ENCODE measurements at places on chromosomes 16 and 17.

- DNase-seq = no peak
These were observed 23.1 kb downstream of the DEF8 start for GRCh38 chr16:89971495-89972243.

DNA sequence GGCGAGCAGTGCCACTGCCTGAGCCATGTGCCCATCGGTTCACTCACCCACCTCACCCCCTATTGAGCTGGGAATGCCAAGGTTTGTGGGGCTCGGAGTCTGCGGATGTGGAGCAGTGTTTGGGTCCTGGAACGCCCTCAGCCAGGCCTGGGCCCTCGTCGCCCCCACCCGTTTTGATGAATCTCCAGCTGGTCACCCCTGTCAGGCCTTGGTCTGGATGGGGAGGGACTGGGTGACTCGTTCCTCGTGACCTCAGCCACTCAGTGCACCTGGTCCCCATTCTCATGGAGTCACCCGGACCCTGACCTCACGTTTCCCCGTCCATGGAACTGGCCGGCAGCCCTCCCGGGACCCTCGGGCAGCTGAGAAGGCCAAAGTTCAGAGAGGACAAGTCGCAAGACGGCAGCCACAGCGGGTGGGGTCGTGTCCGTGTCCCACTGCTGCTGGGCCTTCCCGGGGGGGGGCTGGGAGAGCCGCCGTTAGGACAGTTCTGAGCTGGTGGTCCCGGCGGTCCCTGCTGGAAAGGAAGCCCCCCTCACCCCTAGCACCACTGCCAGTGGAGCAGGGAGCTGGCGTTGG is 23.2 kb downstream of the GSE1 start:
- no peak for DNase-seq

DNA sequence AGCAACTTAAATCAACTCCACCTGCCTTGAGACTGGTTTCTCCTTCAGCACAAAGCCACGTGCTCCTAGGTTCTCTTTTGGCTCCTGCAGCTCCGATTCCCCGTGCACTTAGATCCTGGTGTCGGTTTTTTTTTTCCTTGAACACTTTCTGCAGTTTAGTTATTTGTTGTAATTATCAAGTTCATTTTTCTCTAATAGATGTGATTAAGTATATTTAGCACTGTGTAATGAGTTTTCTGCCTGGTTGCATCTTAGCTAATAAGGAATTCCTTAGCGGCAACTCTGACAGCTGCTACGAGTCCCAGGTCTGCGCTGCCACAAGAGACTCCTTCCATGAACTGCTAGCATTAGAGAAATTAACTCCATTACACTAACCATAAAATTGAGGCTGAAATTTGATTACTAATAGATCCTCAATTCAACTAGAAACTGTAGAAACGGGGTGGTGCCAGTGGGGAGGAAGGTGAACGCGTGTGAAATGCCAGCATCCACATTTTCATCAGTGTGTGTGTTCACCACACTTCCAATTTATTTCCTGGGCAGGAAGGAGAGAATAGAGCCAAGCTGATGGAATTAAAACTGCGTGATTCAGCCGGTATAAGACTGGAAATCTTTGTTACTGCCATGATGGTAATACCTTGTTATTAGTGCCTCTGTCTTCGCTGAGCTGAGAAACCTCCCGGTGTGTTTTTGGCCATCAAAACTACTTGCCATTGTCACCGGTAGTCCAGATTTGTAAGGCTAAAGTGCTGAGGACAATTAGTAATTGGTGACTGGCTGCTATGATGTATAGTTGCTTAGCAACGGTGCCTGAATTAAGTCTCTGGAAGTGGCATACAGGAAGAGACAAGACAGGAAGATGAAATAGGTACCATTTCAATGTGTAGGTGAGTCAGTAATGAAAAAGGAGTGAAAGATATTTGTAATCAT is 232.4 kb downstream of the IRX3 start:
- no peak for DNase-seq

DNA sequence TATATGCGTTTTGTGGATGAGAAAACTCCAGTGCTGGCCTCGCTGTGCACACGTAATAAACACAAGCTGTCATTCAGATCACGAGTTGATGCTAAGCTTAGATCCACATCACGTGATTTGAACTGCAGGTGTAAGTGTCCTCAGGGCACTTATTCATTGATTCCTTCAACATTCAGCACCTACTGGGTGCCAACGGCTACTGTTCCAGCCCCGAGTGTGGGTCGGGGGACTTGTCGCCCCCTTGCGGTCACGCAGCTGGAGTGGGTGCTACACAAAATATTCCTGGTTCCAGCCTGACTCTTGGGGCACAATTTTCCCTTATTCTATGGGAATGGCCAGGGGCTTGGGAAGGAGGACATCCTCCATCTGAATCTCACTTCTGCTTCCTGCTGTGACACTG is 29.9 kb upstream of the GINS2 start:
- DNase-seq = no peak

DNA sequence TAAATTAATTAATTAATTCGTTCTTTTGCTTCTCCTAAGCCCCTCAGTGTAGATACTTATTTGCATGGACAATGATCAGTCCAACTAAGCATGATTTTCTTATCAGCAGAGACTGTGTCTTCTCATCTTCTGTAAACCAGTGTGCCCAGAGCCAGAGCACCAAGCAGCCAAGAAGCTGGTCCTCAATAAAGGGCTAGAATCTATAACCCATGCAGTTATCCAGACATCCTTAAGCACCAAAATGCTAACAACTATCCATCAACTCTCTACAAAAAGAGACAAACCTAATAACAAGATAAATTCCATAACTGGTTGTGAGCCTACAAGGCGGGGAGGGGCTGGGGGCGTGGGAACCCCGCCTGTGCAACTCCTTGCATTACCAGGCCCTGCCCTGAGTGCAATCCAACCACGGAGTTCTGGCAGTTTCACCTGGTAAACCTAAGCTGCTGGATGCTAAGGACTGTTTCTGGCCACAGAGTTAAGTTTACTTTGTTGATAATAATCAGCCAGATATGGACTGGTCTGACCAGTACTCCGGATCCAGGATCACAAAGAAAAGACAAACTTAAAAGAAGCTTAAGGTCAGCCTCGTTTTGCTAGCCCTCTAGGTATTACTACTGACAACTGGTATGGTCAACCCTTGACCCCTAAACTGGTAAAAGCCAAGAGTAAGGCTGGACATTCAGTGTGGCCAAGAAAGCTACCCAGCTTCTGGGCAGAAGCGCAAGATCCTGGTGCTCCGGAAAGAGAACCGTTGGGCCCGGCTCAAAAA is 51.5 kb downstream of the ZFHX3 start:
- DNase-seq = no peak

- DNase-seq = no peak
These were observed 70.1 kb upstream of the SHISA6 start for GRCh38 chr17:11170881-11171280.

- DNase-seq = peak; percentile 55
These were observed at the start of gene NLRP1 for GRCh38 chr17:5584383-5585286. Gene NLRP1 (minus strand): TSS chr17:5584509. CDS start chr17:5583957, 552 bp downstream.

- DNase-seq = no peak
These were observed 51.3 kb downstream of the ABCC1 start for GRCh38 chr16:16000685-16001084.

DNA sequence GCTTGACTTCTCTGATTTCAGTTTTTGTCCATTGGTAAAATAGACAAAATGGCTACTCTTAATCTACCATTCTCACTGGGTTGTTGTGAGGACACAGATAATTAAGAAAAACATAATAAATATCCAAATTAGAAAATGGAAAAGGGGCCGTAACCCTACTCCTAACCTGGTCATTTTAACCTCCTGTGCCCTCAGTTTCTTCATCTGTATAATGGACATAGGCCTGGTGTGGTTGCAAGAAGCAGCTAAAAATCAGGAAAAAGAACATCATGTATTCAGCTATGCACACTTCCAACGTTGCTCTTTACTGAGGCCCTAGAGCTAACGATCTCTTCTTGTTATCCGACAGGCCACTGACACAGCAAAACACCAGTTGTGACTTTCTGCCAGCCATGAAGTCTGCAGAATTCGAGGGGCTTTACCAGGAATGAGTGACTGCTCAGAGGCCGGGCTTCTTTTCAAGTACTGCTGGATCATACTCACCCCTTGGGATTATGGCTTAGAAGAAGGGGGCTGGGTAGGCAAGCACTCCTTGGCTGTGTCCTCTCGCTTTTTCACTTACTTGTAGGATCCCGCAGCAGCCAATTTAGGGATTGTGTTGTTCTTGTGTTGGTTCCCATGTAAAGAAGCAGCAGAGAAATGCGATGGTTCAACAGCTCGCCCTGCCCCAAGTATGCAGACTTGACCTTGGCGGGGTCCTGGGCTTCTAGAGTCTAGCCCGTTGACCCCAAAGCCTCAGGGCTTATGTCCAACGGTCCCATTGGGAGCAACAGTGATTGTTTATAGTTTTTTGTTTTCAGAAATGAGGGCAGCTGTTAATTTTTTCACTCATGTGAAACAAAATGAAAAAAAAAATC is 20.9 kb downstream of the LDAF1 start:
- DNase-seq = no peak

GRCh38 chr17:73667181-73667959 is 23.1 kb upstream of the SDK2 start:
- no peak for DNase-seq

GRCh38 chr16:3999479-4000325 is 116.5 kb downstream of the ADCY9 start:
- no peak for DNase-seq

DNA sequence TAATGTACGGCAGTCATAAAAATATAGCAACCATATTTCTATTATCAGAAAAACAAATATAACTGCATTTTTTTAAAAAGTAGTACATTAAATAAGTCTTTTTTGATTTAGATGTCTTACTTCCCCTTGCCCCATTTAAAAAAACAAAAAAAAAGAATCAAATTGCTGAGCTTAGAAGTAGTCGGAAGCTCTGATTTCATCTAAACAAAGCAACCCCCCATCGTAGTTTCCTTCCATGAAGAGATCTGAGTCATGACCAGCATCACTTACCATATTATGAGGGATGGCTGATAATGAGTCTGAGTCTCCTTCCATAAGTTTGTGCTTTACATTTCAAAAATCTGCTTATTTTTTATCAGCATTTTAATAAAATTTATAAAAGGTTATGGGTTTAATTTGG is 86.2 kb downstream of the ITFG1 start:
- DNase-seq = no peak

- no peak for DNase-seq
These were observed 49.0 kb downstream of the RHOT1 start for GRCh38 chr17:32191306-32191705.

DNA sequence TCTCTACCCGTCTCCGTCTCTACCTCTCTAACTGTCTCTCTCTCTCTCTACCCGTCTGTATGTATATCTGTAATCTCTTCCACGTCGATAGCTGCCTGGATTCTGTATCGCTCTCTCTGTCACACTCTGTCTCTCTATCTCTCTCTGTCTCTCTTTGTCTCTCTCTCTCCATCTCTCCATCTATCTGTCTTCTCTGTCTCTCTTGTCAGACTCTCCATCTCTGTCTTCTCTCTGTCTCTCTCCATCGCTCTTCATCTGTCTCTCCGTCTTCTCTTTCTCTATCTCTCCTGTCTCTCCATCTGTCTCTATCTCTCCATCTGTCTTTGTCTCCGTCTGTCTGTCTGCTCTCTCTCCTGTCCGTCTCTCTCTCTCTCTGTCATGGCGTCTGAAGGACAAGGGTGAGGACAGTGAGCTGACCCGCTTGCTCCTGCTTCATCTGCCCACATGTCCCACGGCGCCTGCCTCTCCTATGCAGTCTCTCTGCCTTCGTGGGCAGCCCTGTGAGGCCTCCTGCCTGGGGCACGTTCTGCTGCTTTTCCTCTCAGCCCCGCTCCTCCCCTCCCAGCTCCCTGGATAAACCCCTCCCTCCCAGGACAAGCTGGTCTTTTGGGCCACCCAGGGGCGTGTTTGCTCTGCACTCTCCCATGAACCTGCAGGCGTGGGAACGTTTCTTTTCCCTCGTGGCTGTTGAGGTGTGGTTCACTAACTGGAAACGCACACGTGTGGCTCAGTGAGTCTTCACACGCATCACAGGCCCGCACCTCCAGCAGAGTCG is 18.9 kb downstream of the ACSF3 start:
- DNase-seq = no peak

- no peak for DNase-seq
These were observed 17.5 kb downstream of the TTYH2 start for GRCh38 chr17:74230896-74231295.

DNA sequence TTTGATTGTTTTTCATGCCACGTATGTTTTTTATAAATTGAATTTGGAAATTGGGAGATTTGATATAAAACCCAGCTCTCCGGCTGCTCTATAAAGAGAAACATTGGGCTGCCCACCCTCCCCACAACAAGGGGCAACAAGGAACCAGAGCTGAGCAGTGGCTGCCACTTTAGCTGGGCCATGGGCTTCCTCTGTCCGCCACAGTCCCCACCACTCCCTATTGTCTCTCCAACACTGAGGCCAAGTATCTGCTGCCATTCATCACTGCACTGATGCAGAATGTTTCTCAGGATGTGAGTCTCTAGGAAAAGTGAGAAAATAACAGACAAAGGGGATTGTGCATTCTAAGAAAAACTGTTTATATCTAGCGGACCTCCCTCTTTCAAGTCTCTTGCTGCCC is 106.8 kb downstream of the LITAF start:
- DNase-seq = no peak

GRCh38 chr16:27483088-27483437 is 66.7 kb downstream of the GTF3C1 start:
- DNase-seq = no peak

DNA sequence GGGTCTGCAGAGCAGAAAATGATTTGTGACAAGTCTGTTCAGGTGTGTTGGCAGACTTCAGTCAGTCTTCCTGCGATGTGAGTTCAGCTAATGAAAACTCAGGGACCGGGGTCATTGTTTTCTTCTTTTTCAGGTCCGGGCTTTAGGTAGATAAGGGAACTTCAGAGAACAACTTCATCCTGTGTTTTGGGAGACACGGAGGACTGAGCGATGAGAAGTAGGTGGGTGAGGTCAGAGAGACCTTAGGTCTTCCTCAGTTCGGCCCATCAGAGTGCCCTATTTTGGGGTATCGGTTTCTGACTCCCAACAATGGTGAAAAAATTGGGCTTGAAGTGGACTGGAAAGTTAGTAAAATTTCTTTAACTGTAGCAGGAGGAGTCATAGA is 88.9 kb upstream of the ATF7IP2 start:
- DNase-seq = no peak

DNA sequence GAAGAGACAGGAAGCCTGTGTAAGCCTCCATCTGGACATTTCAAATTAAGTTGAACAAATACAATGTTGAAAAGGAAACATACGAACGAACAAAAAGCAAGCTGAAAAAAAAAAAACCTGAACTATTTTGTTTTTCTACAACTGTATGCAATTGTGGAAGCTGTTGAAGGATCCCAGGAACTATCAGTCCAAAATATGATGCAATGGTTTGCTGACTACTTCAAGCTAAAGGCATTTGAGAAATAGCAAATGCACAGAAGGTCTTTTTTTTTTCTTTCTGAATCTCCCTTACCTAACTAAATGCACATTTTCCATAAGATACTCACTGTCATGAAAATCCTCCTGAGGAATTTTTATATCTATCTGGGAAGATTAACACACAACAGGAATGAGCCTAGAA is 40.2 kb downstream of the MAF start:
- DNase-seq = no peak

GRCh38 chr16:1950047-1950446 is 4.4 kb downstream of the RPL3L start:
- DNase-seq = no peak
